ENCODE measurements at places on chromosomes 6 and 20.

- no peak for DNase-seq
Observed at GRCh38 chr20:56433221-56433879, 21.3 kb downstream of the CASS4 start.

DNA sequence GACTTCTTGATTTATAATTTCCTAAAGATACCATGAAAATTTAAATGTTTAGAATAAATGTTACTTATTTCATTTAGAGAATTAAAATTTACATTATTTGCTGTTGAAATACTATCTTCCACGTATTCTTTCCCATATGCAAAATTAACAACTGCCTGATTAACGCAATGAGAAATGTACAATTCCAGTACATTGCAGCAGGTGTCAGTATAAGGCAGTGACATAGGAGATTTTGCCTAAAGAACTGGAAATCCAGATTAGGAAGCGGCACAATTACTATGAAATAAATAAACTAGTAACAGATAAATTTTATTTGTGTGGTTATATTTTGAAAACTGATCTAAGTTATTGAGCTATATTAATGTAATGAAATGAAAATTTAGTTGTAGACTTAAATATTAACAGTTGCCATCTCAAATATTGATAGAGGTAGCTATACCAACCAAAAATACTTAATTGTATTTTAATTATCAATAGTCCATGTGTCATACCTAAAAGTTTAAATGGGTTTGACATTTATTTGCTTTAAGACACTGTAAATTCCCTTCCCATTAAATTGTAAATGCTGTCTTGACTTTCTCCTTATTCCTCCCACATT, 300.2 kb downstream of the UTRN start:
- DNase-seq = no peak

DNA sequence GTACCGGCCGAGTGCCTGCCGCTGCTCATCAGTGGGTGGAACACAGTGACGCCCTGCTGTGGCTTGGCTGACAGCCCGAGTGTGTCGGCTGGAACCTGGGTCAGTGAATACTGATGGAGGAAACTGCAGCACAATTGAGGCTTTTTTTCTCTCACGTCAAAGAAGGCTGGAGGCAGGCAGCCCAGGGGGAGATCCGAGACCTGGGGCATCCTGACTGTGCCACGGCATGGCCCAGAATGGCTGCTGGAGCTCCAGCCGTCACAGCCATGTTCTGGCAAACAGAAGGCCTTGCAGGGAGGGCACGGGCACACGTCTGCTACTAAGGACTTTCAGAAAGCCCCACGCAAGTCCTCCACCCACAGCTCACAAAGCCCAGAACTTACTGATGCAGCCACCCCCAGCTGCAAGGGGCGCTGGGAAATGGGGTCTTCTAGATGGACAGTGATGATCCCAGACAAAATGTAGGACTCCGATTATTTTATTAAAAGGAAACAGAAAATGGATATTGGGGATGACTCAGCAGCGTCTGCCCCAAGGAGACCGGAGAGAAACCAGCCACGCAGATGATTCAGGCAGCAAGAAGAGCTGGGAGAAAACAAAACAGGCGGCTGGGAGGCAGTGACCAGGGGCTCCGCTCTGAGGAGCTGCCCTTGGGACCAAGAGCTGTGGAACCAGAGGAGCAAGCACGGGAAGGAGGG, 140.0 kb downstream of the TAF4 start:
- no peak for DNase-seq

GRCh38 chr20:31712564-31713311, 9.9 kb downstream of the BCL2L1 start:
- no peak for DNase-seq

DNA sequence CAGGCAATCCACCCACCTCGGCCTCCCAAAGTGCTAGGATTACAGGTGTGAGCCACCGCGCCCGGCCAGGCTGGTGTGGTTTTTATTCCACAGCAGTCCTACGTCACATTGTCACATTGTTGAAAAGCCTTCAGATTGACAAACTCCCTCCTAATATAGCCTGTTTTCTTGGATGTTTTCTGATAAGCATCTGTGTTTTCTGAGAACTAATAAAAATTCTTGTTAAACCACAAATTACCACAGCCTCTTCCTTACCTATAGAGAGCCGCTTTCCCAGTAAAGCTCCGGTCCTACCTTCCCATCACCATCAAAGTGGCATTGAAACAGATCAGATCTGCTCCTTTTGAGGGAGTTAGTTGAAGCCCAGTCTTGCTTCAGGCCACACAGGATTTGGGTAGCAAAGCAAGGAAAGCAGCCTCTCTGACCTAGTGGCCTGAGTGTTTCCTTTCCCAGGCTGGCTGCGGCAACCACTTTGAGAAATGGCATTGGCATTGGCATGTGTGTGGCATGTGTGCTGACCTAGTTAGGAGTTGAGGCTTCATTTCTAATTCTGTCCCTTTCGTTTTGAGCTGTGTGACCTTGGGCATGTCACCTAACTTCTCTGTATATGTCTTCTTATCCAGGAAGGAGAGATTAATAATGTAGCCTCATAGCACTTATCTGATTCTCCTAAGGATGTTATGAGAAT, 1.7 kb upstream of the PKIG start:
- DNase-seq = no peak

GRCh38 chr6:37988696-37989095, 169.2 kb downstream of the ZFAND3 start:
- no peak for DNase-seq

DNA sequence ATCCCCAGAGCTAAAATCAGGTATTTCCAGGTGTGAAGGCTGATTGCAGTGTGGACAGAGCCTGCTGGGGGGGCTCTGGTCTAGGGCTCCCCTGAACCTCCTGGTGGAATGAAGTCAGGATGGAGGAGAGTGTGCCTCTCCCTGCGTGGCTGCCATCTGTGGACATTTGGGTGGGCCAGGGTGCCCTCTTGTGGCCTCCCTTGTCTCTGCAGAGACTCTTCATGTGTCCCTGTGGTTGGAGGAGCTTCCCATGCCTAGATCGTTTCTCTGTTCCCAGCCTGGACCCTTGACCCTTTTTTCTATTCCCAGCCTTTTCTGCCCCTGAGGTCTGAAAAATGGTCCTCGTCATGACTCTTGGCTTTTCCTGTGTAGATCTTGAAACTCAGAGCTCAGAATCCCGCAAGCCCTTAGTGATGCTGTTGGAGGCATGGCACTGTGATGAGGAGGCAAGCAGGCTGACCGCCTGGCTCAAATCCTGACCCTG, 9.9 kb upstream of the PSMF1 start:
- peak; percentile 50 for DNase-seq

GRCh38 chr6:125009578-125009977, 47.3 kb downstream of the RNF217 start:
- DNase-seq = no peak

DNA sequence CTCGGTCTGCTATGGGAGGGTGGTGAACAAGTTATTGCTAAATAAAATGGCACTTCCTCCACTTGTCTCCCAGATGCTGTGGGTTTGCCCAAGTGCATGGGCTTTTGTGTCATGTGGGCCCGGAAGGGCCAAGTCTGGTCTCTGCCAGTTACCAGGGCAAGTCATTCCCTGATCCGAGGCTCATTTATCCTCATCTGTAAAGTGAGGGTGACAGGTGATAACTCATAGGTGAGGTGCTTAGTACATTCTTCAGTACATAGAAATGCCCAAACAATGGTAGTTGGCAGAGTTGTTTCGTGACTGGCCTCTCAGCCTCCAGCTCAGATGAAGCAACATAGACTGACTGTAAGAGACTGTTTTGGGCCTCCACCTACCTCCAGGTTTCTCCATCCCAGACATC, 2.0 kb upstream of the MUCL3 start:
- no peak for DNase-seq

- DNase-seq = no peak
Observed at GRCh38 chr20:17595856-17596255, 26.0 kb downstream of the DSTN start.

DNA sequence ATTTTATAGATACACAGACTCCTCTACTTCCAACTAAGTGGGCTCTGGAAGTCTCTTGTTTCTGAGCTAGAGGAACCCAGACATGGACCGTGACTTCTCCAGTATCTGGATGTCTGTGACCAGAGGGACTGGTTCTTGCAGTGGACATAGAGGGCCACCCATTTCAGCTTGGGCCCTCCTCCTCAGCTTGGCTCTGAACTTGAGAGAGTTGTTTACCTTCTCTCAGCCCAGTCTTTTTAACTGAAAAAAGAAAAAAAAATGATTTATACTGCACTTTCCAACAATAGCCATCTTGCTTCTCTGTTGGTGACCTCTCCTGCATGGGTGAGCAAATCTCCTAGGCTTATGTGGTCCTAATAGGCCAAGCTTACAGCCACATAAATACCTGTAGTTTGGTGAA, 60.3 kb upstream of the TMEM181 start:
- DNase-seq = no peak

GRCh38 chr6:90093558-90094073, 199.3 kb downstream of the GJA10 start:
- no peak for DNase-seq

- no peak for DNase-seq
Observed at GRCh38 chr20:57738484-57738883, 28.7 kb upstream of the PMEPA1 start.

GRCh38 chr6:110430236-110430635, 14.9 kb upstream of the DDO start:
- no peak for DNase-seq

GRCh38 chr6:91483415-91484105, 896.7 kb upstream of the MAP3K7 start:
- no peak for DNase-seq

GRCh38 chr6:20207088-20207418, 5.2 kb downstream of the MBOAT1 start:
- DNase-seq = no peak

DNA sequence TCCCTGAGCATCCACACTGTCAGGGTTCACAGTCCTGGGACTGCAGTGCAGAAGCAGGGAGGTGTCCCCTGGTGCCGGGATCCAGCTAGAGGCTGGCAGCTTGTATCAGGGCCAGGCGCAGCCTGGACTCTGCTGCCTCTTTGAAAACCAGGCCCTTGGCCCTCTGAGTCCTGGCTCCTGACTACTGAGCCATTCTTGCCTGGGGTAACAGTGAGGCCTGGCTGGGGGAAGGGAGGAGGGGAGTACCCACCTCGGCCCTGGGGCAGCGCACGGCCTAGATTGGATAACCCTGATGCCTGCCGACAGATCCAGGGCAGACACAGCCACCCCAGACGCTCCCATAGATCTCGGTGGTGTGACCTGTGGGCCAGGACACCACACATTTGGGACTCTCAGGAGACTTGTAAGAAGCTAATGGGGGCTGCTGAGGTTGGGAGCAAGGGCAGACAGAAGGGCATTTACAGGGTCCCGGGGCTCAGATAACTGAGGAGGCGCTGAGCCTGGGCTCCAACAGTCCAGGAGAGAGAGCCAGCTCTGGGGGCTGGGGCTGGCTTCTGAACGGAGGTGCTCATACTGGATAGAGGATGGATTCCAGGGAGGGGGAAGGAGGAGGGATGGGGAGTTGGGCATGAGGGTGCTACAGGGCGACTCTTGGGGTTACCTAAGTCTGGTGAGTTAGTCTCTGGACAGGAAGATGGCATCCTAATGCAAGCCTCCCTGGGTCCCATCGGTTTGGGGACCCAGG, 30.5 kb downstream of the SPDEF start:
- no peak for DNase-seq

GRCh38 chr20:48635791-48636267, 192.0 kb downstream of the PREX1 start:
- DNase-seq = peak; percentile 57

DNA sequence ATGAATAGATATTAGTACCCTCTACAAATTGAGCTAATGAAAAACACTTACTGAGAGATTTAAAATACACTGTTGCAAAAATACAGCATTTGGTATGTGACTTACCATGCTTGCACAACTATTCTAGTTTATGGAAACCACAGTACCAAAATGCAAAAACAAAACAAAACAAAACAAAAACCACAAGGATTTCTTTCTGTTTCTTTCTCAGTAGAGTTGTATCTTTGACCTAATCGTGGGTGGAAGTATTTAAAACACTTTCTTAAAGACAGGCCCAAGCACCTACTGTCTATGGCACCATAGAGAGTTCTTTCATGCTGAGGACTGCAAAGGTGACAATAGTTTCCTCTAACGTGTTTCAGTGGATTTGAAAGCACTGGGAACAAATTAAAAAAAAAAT, 95.3 kb upstream of the C6orf118 start:
- DNase-seq = no peak

- DNase-seq = peak; percentile 16
Observed at GRCh38 chr6:29850011-29850553, 22.5 kb downstream of the HLA-G start.

DNA sequence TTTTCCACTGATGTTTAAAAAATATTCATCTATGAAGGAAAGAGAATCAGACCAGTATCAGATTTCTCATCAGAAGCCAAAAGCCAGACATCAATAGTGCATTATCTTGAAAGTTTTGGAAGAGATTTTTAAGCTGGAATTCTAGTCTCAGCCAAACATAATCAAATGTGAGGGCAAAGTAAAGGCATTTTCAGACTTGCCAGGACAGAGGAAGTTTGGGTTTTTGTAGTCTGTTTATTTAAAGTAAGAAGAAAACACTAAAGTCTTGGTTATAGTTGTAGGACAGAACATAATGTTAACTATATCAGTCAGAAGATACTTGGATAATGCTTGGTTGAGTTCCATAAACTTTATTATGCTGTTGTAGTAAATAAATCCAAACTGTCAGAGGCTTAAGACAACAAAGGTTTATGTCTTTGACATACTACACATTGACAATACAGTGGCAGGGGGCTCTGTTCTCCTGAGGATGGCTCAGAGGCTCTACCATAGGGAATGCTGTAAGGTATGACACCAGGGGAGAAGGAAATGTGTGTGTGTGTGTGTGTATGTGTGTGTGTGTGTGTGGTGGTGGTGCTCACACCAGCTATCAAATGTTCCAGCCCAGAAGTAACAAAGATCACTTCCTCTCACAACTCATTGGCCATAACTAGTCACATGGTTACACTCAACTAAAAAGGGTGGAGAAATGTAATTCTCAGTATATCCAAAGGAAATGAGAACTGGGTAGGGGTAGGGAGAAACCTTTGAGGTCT, 26.7 kb upstream of the YWHAB start:
- DNase-seq = no peak

- no peak for DNase-seq
Observed at GRCh38 chr6:76888351-76888750, 574.9 kb downstream of the HTR1B start.

- DNase-seq = no peak
Observed at GRCh38 chr20:37511610-37512275, 9.3 kb upstream of the NNAT start.

GRCh38 chr6:143368426-143368825, 82.1 kb downstream of the ADAT2 start:
- DNase-seq = no peak

DNA sequence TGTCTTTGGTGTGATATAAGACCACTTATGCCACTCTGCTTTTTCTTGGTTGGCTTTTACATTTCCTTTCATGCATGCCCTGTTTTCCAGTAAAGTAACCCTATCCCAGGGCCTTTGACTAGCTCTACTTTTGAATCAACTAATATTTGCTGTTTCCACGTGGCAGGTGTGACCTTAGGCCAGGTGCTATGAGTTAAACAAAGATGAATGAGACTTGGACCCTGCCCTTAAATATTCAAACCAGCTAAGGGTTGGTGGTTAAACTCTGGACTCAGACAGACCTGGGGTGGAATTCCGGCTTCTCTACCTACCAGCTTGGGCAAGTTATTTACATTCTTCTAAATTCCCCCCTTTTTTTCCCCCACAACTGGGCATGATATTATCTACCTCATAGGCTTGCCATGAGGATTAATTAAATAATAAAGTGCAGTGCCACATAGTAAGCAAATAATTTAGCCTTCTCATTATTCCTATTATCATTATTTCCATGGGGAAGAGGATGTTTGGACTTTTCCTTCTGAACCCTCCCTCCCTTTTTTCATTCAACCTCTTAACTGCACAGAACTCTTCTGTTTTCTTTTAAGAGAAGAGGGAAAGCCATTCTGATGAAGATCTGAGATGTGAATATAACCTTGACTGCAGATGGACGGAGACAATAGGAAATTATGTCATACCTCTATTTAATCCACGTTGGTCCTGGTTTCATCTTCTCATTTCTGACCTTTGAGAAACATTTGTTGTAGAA, 143.6 kb upstream of the TNFAIP3 start:
- no peak for DNase-seq
